Activated T-cell treated with anti-CD3 and anti-CD28 coated beads, Interleukin-2, amount 50 U/mL, for 24 hours (primary cell): ENCODE measurements at places on chromosomes 4 and X.
A peak's percentile ranks its signal among the peaks of the same experiment; 100 is the strongest.

- DNase-seq: no peak
These were observed 5.6 kb downstream of the TASL start for GRCh38 chrX:30572004-30572403.

- no peak for DNase-seq
These were observed 159.6 kb upstream of the CTSO start for GRCh38 chr4:156113138-156113765.

GRCh38 chr4:98603683-98604521 lies 54.5 kb downstream of the TSPAN5 start:
- DNase-seq: no peak

GRCh38 chrX:119482481-119483480 lies 14.5 kb downstream of the SLC25A5 start:
- DNase-seq: peak; percentile 80

GRCh38 chrX:96703816-96704215 lies 19.2 kb downstream of the DIAPH2 start:
- DNase-seq: no peak

DNA sequence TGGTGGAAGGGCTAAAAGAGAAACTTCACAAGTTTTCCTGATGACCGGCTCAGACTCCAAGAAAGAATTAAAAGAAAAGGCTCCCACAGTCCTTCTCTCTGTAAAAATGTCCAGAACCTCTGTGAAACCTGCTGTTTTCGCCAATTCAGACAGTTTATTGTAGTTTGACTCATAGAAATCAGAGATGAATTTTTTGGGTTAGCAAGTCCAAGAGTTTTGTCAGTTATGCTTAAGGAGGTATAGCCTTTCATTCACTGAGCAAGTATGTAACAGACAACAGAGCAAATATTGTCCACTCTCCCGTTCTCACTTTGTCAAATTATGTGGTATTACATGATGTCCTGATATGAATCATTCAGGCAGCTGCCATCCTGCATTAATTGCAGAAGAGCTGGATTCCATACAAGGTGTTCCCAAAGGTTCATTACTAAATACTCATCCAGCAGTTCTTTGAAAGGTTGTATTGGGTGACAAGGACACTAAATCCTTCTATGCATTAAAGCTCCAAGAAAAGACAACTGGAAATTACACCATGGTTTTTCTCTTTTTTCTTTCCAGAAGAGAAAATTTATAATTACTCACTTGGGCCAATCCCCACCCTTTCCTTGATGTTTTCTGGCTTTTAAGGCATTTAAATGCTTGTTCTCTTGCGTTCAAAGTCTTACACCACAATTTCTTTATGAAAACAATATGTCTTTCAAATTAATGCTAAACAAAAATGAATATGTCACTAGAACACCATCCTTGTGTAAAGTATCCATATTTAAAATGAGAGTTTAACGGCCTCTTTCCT lies 30.0 kb upstream of the PLAC1 start:
- no peak for DNase-seq

DNA sequence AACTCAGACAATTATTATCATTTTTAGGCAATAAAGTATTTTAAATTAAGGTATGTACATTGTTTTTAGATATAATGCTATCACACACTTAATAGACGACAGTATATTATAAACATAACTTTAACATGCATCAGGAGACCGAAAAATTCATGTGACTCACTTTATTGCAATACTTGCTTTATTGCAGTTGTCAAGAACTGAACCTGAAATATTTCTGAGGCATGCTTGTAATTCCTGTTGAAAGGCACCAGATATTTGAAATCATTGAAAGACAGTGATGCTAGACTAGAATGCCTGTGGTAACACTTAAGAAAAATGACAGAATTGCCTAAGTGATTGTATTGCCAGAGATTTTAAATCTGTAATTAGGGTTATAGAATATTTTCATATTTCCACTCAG lies 175.6 kb upstream of the MAGEB2 start:
- no peak for DNase-seq

DNA sequence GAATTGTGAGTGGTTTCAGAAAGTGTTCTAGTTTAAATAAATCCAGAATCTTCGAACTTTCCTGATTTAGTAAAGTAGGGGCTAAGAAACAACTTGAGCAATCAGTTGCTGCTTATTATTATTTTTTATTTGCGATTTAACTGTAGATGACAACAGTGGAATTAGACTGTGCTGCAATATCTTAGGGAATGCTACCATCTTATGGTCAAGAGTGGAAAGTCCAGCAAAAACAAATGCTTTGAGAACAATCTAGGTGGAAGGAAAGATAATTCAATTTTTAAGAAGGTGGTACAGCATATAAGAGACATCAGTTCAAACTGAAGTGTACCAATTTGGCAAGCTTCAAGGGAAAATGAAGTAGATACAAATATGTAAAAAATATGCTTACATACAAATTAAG lies 73.3 kb downstream of the CYLC1 start:
- DNase-seq: no peak

GRCh38 chrX:132219343-132219768 lies at the start of gene RAP2C:
TSS of gene RAP2C (minus strand) at chrX:132219447. CDS start at chrX:132217268, 2,179 bp downstream.
- DNase-seq: peak; percentile 64

DNA sequence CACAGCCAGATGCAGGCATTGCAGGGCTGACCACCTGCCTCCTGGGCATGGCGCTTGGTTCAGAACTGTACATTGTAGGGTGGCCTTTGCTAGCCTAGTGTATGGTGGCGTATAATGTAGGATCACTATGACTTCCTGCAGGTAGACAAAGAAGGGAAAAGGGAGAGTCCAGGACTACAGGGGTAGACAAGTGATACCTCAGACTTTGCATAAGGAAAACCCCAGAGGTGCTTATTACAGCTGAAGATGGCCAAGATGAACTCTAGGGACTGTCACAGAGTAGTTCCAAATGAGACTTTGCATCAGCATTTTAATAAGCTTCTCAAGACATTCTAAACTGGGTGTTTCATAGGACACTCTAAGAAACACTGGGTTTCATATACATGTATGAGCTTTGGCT lies 116.4 kb upstream of the PUDP start:
- no peak for DNase-seq

GRCh38 chr4:99205153-99205979 lies 13.7 kb downstream of the ADH6 start:
- DNase-seq: no peak

DNA sequence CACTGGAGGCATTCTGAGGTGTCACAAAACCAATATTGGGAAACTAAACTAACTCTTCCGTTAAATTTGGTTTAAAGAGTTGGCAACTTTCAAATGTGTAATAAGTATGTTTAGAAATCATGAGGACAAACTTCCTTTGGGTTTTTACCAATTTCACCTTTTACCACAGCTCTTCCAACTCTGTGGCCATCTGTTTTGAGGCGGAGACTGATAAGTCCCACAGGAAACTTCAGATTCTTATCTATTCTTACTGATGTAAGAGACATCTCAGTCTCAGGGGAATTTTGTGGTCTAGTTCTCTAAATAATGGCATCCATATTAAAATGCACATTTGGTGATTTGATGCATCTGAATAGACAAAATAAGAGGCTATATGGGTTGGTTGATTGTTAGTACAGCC lies 229.2 kb upstream of the AFF2 start:
- no peak for DNase-seq

GRCh38 chrX:150683536-150684146 lies 9.6 kb upstream of the MTMR1 start:
- no peak for DNase-seq

GRCh38 chr4:1754336-1754735 lies 33.0 kb downstream of the TACC3 start:
- DNase-seq: no peak

DNA sequence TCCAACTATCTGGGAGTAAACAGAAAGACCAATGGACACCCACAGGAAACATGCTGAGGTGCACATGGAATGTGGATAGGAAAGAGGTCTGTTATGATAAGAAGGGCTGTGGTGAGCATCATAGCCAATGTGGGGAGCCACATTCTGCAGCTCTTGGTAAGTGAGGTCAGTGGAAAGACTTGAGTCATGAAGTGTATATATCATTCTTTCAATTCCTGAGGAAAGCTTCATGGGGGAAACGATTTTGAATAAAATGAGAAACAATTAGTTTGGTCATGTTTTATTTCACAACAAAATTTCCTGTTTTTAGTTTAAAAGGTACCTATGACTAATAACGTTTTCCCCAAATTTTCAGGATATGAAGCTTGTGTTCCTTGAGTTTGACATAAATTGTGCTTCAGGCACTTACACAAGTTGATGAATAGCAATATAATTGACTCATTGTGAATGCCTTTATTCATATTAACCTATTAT lies 41.4 kb upstream of the RASSF6 start:
- no peak for DNase-seq

DNA sequence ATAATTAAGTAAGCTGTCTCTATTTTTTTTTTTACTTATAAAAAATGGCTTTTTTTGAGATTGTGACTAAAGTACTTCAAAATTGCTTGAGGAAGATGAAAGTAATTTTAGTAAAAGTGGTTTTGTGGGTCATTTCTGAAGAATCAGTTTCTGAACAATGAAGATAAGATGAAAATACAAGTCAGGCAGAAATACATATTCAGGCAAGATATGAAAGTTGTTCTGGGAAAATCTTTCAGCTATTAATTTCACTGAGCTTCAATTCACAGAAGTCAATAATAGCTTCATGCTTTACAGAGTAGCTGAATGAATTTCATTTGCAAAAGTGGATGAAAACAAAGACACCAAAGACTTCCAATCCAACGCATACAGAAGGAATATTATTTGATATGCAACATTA lies 305.2 kb upstream of the ARSJ start:
- DNase-seq: no peak

DNA sequence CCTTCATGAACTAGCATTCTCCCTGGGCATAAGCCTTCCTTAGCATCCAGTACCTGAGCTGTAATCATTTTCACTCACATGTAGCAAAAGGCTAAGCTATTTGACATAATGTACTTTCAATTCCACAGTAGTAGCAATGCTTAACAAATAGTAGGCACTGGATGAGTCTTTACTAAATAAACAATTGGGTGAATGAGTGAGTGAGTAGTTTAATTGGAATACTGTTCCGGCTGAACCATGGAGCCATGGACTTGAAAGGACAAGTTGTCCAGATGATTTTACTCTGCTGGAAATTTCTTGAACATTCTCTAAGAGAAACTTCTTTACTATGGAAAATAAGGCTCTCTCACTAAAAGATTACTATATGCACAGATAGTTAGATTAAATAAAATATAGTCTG lies 159.3 kb downstream of the FAM47B start:
- no peak for DNase-seq
